ENCODE measurements at places on chromosomes 2 and 18.

DNA sequence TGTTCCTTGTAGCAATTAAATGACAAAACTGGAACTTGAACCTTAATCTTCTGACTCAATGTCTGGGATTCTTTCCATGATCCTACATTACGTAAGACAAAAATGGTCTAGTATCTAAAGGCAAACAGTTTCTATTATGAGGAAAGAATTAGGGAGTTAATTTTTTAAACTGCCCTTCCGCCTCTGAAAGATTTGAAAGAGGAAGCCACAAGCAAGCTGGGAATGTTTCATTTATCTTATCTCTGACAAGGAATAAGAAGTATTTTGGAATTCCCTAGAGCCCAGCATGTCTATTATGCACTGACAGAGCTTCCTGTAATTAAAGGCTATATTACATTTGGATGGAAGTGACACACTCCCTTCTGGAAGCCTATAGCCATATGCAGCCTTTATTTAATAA is 558.8 kb upstream of the CDH2 start:
- no peaks in the 10 kb centered on the region for H3K4me1 ChIP-seq
- peaks cover 3% of the 10 kb centered on the region for H3K36me3 ChIP-seq
- H3K4me3 ChIP-seq = no peak overlapping the region
- H3K27ac ChIP-seq = no peak overlapping the region

GRCh38 chr2:71506222-71507153 is 53.1 kb downstream of the DYSF start:
- H3K4me3 ChIP-seq = peak overlapping the region; percentile 75
- peak overlapping the region; percentile 72 for H3K27ac ChIP-seq
- H3K27me3 ChIP-seq = peaks cover 24% of the 10 kb centered on the region
- H3K4me1 ChIP-seq = peaks cover 66% of the 10 kb centered on the region
- no peak for DNase-seq

DNA sequence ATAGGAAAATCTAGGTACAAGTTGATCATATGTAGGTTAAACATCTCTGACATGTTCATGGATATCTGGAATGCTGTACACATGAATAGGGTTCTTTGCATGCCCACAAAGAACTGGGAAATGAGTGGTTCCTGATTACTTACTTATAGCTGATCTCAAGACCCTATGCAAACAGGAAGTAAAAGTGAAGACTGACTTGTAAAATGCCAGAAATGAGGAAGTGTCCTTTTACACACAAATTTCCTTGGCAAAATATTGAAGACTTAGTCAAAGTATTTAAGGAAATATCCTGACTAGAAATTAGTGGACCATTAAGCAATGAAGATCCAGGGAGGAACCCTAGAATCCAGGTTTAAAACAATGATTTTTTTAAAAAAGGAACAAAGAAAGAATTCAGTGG is 203.7 kb upstream of the DLGAP1 start:
- no peaks in the 10 kb centered on the region for H3K36me3 ChIP-seq
- no peak for DNase-seq
- H3K27me3 ChIP-seq = no peaks in the 10 kb centered on the region
- no peaks in the 10 kb centered on the region for H3K4me1 ChIP-seq
- H3K4me3 ChIP-seq = no peak overlapping the region
- H3K27ac ChIP-seq = no peak overlapping the region

DNA sequence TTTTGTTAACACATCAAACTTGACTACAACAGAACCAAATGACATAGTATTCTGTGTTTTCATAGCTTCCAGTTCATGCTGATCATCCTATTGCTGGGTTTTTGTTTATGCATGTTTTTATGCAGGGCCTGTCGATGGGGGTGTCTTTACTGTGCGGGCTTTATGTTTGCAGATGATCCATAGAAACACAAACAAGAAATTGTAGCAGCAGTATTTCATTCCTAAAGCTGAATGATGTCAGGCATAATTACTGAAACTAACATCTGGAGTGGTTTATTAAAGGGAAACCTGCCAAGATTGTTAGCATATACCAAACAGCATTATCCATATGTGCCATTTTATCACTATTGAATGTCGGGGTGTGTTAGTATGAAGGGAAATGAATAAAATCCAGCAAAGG is 129.7 kb downstream of the PTPRM start:
- no peak overlapping the region for H3K4me3 ChIP-seq
- no peak overlapping the region for H3K27ac ChIP-seq
- H3K36me3 ChIP-seq = no peaks in the 10 kb centered on the region

DNA sequence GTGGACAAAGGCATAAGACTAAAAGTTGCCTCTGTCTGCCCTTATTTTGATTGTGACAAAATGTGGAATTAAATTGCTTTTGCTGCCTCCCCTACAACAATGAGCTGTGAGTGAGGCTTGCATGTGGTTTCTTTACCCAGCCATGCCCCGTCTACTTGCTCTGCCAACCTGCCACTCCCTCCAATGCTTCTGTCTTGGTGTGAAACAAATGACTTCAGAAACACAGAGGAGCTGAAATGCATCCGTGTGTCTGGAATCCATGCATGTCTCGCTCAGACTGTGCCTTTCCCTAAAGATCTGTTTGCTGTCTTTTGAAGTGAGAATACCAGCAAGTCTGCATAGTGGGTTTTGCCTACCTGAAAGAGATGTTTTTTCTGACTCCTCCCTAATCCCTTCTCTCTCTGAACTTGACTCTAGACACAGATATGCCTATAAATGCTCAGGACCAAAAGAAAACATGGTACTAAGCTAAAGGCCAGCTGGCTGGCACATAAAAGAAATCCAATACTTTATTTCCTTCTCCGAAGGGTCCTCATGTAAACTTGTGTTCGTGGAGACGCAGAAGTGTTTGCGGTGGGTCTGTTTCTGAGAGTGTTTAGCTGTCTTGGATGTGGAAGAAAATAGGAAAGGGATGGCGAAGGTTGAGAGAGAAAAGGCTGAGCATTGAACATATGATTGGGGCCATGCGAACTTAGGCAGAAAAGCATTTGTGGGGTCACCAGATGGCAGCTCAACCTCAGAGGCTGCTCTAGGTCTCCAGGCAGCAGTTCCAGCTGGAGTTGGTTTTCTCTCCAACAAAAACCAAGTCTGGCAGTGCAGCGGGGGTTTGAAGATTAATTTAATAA is 120.5 kb downstream of the CCBE1 start:
- H3K36me3 ChIP-seq = no peaks in the 10 kb centered on the region
- no peak overlapping the region for H3K4me3 ChIP-seq
- DNase-seq = no peak
- H3K4me1 ChIP-seq = no peaks in the 10 kb centered on the region
- no peak overlapping the region for H3K27ac ChIP-seq
- H3K27me3 ChIP-seq = peaks cover 3% of the 10 kb centered on the region

- H3K4me3 ChIP-seq = no peak overlapping the region
- H3K36me3 ChIP-seq = peaks cover 6% of the 10 kb centered on the region
- no peak for DNase-seq
- peaks cover 16% of the 10 kb centered on the region for H3K27me3 ChIP-seq
- H3K27ac ChIP-seq = no peak overlapping the region
Observed at GRCh38 chr2:126896471-126896870, 2.2 kb upstream of the TEX51 start.

- H3K4me3 ChIP-seq = no peak overlapping the region
- H3K4me1 ChIP-seq = no peaks in the 10 kb centered on the region
- H3K36me3 ChIP-seq = no peaks in the 10 kb centered on the region
Observed at GRCh38 chr2:204468746-204469429, 76.4 kb upstream of the PARD3B start.

DNA sequence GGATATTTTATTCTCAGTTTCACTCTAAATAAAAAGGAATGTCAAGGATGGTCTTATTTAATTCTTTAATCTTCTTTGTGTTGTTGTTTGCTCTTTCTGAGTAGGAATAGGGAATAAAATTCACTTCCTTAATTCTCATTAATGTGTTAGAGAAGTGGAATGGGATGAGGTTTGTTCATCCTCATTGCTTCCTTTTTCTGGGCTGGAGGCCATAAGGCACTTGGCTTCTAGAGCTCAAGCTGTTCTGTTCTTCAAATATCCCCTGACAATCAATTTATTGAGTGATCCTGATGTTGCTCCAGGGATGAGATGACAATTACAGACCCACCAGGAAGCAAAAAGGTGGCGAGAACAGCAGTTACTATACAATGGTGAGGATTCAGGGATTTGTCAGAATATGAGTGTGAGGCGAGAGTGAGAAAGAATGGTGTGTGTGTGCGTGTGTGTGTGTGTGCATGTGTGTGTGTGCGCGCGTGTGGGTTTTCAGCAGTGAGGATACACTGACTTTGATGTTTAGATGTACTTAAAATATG is 557.6 kb upstream of the FANCL start:
- no peak overlapping the region for H3K4me3 ChIP-seq
- H3K27me3 ChIP-seq = no peaks in the 10 kb centered on the region
- no peak overlapping the region for H3K27ac ChIP-seq
- H3K36me3 ChIP-seq = no peaks in the 10 kb centered on the region
